Stimulated activated CD8-positive, alpha-beta memory T cell treated with anti-CD3 and anti-CD28 coated beads, Interleukin-2, amount 100 ng/mL, for 1 hour (primary cell): ENCODE measurements at places on chromosomes 16 and 17.

GRCh38 chr17:329784-330420, 22.7 kb downstream of the RPH3AL start:
- no peak for DNase-seq

DNA sequence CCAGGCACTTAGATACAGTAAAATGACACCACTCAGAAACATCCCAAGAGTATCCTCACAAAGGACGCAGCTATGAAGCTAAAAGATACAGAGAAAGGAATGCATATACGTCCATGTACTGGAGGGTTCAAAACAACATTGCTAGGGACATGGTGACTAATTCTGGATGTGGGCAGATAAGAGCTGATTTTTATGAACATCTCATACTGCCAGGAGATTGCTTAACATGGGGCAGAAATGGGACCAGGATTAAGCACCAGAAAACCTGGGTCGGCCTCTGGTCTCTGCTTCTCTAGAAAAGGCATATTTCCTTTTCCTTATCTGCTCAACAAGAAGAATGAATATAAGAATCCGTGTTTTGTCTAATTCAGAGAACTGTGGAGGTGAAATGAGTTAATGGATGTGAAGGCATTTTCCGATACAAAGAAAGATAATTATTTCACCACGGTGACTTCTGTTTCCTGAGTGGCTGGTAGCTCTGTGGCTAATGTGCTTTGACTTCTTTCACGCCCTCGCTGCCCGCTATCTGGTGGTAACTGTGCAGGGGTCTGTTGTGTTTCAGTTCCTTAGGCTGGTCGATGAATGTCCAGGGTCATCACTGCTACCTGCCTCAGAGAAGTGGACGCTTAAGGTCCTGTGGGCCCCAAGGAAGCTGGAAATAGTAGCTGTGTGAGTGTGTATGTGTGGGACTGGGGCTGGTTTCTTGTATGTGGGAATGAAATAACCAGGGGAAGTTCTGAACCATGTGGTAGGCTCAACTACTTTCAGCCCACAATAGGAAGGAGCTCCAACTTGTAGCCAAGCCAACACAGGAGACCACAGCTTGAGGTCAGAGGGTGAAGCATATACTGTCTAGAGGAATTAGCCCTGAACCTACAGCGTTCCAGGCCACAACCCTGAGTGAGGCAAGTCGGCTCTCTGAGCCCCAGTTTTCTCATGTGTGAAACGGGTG, 15.8 kb upstream of the CCL5 start:
- DNase-seq, result no peak

DNA sequence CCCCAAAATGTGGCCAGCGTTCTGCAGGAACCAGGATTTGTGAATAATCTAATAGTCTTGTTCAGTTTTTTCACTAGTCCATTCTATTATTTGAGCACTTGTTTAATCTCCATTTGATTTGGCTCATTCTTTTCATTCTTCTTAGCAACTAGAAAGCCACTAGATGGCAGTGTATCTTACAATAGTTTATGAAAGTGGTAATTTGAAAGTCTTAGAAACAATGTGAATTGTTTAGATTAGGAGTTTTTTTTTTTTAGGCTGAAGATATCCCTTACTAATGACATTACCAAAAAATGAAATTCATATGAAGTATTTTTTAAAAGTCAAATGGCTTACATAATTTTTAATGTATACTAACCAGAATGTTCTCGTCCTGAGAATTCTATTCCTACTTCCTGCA, 6.7 kb downstream of the ERI2 start:
- DNase-seq, result no peak

GRCh38 chr16:71311553-71312158, 22.5 kb upstream of the CMTR2 start:
- no peak for DNase-seq

GRCh38 chr17:38572669-38573365, 32.9 kb downstream of the SRCIN1 start:
- DNase-seq, result no peak
